ENCODE measurements at places on chromosomes 7 and 10. TPM values are rescaled to one million over a fixed set of nuclear protein-coding genes. Genes with fewer than 3 reads are reported as not detected.

DNA sequence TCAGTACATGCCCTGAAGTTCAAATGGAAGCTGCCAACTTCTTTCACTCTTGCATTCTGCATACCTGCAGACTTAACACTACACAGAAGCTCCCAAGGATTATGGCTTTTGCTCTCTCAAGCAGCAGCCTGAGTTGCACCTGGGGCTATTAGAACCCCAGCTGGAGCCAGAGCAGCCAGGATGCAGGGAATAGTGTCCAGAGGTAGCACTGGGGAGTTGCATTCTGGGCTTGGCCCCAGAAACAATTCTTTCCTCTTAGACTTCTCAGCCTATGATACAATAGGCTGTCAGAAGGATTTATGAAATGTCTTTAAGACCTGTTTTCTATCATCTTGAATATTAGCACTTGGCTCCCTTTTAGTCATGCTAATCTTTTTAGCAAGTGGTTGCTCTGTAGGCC, 886.7 kb upstream of the GHITM start:
- no peak for DNase-seq

DNA sequence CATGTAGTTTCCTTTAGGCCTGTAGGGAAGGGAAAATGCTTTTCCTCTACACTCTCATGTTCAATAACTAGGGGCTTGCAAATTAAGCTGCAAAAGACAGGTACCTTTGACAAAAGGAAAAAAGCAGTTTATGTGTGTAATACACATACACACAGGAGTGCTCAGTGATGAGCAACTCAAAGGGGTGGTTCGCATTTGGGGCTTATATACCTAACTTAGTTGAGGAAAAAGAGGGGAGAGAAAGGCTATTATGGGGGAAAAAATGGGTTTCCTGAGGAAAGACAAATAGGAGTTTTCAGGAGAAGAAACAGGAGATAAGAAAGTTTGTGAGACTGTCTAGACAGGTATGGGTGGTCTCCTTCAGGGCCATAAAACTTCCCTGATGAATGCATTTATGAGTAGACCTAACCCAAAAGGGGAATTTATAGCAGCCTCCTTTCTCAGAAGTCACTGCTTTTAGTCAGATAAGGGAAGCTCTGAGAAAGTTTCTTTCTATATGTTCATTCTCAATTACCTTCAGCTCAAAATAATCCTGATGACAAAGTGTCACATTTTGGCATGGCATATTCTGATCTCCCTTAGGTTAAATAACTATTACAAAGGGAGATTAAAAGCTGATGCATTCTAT, 55.2 kb upstream of the EZH2 start:
- no peak for DNase-seq

GRCh38 chr7:33251301-33251700, 121.9 kb downstream of the BBS9 start:
- DNase-seq: no peak

GRCh38 chr7:99558306-99559174, at the start of gene ZNF655:
ZNF655 (plus strand) TSS chr7:99558642; CDS start chr7:99560560, 1,918 bp downstream.
- peak; percentile 92 for DNase-seq

WNT8B gene
- 0.45 TPM for total RNA-seq

VIPR2 gene
- total RNA-seq: 1.8 TPM
